ENCODE measurements at places on chromosomes 11 and 22.

GRCh38 chr11:28566339-28567089 lies 458.3 kb downstream of the METTL15 start:
- peak; percentile 99 for DNase-seq

GRCh38 chr11:12556155-12556554 lies 118.1 kb upstream of the TEAD1 start:
- peak; percentile 52 for DNase-seq

DNA sequence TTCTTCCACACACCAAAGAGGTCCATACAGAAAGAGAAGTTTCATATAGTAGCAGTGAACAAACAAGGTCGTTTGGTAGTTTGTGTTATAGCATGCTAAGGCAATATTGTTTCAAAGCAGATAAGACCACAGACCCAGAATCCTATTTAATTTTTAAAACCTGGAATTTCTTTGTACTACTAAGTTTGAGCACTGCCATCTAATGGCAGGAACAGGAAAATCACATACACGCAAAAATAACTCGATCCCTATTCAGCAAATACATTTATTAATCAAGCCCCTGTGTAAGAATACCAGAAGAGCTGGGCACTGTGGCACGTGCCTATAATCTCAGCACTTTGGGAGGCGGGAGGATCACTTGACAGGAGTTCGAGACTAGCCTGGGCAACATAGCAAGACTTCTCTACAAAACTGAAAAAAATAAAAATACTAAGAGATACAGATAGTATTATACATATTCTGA lies 2.9 kb upstream of the BTBD10 start:
- peak; percentile 48 for DNase-seq

- no peak for DNase-seq
Observed at GRCh38 chr11:32307913-32308312, 127.4 kb downstream of the WT1 start.

GRCh38 chr11:134592391-134592990 lies 180.4 kb upstream of the B3GAT1 start:
- DNase-seq, result no peak

DNA sequence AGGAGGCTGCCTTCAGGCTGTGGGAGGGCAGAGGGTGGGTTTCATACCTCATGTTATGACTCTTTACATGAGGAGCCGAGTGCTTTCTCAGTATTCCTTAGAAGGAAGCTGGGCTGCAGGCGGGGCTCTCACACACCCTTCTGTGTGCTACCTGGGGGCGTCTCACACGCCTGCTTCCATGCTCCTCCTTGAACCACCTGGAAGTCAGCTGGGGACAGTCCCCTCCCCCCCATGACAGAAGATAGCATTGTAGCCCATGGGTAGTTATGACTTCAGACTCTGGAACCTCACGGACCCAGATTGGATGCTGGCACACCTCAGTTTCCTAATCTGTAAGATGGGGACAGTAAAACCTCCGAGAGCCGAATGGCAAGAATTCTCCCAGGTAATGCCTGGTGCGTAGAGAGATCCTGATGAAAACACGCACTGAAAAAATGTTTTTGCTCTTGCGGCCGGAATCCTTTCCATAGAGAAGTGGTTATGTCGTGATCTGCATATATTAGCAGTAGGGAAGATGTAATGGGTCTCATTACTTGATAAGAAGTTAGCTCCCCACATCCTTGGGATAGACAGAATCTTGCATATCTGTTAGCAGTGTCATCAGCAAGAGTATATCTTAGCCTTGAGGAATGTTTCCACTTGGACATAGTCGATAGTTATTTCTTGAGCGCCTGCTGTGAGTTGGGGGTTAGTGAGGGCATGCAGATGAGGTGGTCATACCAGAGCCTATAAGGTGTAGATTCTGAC lies 4.9 kb downstream of the DAGLA start:
- peak; percentile 53 for DNase-seq

DNA sequence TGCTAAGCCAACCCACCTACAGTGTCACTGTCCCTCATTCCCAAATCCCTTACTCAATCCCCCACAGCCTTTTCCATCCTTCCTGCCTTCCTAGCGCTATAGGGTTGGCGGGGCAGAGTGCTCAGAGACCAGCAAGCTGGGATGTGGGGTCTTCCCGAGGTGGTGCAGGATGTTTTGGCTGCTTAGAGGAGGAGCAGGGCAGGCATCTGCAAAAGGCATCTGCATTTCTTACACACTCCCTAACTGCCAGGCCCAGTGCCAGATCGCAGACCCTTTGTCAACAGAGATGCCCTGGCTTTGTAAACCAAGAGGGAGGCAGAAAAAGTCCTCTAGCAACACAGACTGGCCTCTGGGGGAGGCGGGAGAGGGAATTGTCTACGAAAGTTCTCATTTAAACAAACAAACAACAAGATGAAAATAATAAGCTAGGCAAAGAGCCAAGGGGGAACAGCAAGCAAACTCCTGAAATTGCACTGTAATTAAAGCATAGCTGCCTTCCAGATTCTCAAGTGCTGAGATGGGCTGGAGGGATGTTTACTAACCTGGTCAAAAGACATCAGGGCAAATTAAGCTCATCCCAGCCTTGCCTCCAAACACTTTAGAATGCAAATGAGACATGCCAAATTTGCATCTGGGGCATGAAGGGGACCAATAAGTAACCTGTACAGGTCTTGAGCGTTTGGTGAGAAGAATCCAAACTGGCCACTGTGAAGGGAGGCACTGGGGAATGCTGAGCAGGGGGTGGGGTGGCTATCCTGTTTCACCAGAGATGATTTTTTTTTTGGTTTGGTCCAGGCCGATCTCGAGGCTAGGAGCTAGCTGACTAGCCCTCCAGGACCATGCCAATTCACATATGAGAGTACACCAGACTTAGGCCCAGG lies 38.1 kb upstream of the ADA2 start:
- DNase-seq, result no peak

DNA sequence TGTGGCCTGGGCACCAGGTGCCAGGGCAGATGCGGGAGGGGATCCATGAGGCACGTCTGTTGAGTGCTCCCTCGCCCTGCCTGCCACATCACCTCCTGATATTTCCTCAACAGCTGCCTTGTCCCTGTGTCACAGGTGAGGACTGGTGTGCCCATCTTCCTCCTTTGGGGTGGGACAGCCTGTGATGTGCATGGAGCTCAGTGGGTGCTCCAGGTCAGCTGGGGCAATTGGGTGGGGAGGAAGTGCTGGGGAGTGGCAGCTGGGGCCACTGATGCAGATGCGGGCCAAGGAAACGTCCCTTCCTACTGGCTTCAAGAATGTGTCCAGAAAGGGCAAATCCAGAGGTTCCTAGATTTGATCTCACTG lies 83.6 kb downstream of the MORC2 start:
- DNase-seq, result no peak

GRCh38 chr11:69297787-69298266 lies 3.9 kb downstream of the MYEOV start:
- peak; percentile 42 for DNase-seq

DNA sequence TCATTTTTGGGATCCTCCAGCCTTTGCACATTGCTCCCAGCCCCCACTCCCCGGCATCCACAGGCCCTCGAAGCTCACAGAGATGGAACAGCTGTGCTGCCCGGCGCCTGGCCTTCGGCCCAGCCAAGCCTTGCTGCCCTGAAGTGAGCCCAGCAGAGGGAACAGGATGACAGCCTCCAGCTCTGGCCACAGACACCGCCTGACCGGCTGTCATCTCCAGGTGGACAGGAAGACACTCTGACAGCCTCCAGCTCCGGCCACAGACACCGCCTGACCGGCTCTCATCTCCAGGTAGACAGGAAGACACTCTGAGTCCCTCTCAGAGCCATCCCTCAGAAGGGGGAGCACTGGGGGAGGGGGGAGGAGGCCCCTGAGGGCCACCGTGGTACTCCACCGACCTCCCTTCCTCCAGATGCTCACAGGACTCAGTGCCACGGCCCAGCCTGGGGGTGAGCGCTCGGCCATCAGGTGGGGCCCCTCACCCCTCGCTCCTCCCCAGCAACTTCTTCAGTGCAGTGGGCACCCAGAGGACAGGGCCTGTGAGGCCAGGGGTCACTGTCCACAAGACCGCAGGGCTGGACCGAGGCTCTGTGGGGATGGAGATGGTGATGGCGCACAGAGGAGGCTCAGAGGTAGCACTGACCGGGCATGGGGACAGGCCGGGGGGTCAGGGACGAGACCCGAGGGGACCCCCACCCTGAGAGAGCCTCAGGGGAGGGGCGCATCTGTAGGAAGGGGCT lies 58.6 kb downstream of the BRD1 start:
- no peak for DNase-seq

- peak; percentile 55 for DNase-seq
Observed at GRCh38 chr22:25749420-25750169, 7.6 kb downstream of the MYO18B start.

Data from amniotic epithelial cell (primary cell).